NCI-H345 (cell line): ENCODE measurements at places on chromosomes 7 and 10.

DNA sequence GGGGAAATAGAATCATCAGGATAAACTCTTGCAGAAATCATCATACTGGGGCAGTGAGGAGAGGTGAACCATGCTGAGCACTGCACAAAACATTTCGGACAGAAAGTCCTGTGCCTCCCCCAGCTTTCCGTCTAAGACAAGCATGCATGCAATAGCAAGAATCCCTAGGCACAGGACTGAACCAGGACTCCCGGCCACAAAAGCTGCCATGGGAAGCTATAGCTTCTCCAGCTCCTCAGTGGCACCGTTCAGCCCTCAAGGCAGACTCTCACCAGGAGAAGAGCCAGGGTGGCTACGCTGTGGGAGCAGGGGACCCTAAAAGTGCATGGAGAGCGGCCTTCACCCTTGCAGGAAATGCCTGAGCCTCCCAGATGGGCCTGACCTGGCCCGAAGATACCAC, 70.8 kb downstream of the ASB13 start:
- DNase-seq, result no peak

DNA sequence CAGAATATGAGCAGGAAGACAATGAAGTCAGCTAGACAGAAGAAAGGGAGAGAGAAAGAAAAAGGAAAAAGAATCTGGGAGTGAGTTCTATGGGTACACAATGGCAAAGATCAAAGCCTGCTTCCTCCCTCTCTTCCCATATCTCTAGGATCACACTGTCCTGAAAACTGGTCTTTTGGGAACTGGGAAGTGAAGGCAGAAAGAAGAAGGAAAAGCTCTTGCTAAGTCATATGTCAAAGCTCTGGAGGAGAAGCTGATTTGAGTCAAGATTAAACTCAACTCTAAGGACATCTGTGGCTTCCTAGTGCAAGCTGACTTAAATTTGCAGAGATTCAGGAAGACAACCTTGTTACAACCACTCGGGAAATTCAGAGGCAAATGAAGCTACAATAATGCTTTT, 147.5 kb downstream of the DOCK4 start:
- no peak for DNase-seq

DNA sequence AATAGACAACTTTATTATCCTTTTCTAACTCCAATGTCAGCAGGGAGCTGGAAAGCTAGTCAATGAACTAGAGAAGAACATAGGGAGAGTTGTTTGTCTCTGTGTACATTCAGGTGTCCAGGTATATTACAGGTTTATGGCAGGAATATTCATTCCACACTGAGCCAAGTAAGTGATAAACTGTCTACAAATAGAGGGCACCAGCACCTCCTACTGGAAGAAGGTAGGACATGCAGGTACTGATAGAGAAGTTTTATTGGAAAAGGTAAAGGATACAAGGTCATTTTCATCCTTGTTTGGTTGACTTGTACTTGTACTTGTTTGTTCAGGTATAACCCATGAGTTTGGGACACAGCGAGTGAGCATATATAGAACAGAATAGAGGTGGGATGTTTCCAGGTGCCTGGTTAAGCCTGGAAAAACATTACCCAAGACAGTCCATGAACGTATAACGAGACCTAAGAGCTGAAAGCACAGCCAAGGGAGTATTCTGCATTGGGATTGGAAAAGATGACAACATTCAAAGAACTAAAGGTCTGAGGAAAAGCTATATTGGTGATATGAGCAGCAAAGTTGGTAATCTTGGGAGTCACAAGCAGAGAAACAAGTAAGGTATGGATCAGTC, 61.4 kb upstream of the PPP1R3C start:
- peak; percentile 3 for DNase-seq

GRCh38 chr7:137403353-137403695, 59.8 kb upstream of the PTN start:
- DNase-seq, result no peak

DNA sequence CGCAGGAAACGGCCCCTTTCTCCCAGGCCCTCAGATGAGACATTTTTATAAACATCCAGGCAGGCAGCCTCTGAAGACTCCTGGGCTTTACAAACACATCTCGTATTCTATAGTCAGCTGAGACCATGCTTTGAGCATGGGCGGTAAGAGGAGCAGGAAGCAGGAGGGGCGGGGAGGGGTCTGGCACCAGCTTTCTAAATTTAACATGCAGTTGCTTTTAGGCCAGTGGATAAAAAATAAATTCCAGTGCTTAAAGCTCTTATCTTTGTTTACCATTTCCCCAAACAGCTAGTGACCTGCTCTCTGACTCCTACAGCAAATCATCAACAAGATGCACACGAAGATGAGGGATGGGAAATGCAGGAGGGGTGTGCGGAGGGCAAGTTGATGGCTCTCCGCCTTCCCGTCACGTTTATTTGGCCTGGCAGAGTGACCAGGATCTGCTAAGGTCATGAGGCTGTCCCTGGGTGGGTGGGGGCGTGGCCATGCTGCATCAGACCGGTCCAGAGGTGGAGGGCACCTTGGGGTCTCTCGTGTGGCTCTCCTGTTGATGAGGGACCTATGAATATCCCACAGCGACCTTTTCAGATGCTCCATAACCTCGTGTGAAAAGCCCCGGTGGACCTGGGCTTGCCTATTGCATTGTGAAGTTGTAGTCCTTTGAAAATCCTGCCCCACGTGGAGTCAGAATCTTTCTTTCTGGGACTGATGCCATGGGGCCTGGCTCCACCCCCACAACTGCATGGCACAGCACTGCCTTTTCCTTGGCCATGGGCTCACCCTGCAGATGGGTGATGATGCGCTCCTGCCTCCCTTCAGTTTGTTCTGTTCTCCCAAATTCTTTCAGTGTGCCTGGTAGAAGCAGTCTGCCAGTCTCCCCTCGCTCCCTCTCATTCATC, 67.5 kb downstream of the PARP12 start:
- DNase-seq, result no peak

DNA sequence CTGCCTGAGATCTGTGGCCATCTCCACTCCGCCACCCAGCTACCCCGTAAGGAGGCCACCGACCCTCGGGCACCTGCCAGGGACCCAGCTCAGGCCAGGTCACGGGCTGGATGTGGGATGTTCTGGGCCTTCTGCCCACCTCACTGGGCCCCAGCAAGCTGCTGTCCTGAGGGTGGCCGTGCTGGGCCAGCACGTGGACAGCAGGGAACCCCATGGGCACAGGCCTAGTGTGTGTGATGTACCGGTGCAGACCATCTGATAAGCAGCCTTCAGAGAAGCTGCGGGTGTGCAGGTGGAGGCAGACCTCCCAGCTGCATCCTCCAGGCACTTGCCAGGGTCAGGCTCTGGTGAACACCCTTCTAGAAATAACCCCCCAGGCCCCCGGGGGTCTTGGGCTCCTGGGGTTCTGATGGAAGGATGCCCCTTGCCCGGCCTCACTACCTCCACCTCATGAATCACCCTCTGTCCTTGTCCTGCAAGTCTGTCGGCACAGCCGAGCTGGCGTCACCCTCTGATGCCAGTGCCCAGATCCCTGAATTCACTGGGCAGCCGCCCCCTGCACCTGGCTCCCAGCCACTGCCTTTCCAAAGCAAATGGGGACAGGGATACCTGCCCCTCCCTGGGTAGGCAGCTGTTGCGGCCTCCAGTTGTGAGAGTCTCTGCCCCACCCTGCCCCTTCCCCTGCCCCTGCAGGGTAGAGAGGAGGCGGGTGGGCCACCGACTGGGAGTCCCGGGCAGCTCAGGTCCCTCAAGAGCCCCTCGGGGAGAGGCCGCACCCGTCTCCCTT, 139.8 kb downstream of the FAM53B start:
- DNase-seq, result no peak

DNA sequence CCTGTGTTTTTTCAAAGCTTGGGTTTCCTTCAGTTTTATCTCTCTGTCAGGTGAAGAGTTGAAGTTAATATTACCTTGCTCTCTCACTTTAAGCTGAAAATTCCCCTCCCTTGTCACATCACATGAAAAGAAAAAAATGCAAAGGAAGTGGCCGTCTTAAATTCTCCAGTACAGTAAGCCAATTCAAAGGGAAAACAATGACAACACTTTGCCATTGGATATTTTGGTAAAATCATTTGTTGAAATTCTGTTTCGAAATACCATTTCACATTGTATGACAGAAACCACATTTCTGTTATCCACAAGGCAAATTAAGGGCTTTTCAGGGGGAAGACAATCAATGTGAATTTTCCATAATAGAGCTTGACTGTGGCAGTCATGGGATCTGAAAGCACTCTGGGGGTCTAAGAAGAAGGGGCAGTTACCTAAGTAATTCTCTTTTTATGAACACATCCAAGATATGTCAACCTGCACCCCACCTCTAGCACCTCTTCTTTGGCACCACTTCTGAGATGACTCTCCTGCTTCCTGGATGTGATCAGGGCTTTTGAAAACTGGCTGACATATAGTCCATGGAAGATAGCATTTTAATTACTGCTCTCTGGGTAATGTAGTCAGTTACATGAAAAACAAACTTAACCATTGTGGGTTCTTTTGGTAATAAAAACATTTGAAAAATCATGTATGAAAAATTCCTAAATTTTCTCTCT, 63.8 kb downstream of the ENTPD1 start:
- DNase-seq, result no peak

GRCh38 chr7:12647364-12648219, 39.8 kb upstream of the ARL4A start:
- no peak for DNase-seq

DNA sequence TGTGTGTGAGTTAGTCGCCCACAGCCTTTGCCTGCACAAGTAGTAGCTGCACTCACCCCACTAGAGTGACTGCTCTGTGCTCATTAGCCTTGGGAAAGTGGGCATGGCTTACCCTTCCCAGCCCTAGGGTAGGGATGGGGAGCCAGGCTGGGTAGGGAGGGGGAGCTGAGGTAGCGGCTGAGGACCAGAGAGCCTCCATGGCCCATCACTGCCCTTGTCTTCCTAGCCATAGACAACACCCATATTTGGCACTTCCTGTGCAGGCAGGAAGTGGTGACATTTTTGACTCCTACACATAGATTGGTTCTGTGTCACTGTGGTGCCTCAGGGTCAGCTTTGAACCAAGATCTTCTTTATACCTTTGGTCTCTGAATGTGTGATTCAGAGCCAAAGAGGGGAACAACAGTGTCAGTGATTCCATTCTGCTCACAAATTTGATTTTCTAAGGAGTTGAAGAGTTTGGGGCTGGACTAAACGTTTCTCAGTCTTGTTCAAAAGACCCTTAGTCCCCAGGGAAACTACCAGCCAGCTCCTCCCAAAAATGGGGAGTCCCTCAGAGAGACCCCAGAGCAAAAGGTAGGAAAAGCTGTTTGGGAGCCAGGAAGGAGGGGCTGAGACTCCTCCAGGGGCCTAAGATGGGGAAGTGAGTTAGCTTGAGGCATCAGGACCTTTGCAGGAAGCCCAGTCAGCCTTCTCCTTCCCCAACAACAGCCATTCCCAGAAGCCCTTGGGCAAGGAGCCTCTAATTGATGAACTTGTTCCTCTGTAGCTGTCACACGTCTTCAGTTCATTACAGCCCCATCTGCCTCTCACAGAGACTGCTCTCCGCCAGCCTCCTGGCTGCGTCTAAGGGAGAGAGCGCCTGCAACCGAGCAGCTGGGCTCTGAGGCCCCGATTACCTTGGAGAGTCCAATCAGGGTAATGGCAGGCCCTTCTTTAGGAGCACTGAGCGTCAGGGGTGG, 135.0 kb downstream of the CDH23 start:
- DNase-seq, result no peak
